Mammary epithelial cell (primary cell): ENCODE measurements at places on chromosomes 6 and 20.

GRCh38 chr20:56952258-56953047 lies 314.0 kb downstream of the BMP7 start:
- DNase-seq: no peak

GRCh38 chr20:49846206-49846807 lies 33.7 kb downstream of the SLC9A8 start:
- DNase-seq: peak; percentile 48

DNA sequence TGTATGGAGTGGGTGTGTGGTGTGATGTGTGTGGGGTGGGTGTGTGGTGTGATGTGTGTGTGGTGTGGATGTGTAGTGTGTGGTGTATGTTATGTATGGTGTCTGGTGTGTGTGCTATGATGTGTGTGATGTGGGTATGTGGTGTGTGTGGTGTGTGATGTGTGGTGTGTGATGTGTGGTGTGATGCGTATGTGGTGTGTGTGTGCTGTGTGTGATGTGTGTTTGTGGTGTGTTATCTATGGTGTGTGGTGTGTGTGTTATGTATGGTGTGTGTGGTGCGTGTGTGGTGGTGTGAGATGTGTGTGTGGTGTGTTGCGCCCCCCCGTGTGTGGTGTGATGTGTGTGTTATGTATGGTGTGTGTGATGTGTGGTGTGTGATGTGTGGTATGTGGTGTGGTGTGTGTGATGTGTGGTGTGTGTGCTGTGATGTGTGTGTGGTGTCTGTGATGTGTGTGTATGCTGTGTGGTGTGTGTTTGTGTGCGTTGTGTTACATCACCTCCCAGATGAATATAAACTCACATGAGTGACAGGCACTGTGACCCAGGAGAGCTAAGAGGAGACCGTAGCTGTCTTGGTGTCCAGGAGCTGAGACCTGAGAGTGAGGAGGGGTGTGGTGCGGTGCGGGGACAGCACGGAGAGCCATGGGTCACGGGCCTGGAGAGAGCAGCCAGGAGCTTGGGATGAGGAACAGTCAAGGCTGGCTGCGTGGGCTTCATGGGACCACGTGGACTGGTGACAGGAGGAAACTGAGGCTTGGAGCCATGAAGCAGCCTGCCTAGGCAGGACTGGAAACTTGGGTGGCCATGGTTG lies 8.8 kb downstream of the DLGAP4 start:
- DNase-seq: no peak

- DNase-seq: no peak
Measured at GRCh38 chr20:14599613-14600012, 262.2 kb upstream of the FLRT3 start.

DNA sequence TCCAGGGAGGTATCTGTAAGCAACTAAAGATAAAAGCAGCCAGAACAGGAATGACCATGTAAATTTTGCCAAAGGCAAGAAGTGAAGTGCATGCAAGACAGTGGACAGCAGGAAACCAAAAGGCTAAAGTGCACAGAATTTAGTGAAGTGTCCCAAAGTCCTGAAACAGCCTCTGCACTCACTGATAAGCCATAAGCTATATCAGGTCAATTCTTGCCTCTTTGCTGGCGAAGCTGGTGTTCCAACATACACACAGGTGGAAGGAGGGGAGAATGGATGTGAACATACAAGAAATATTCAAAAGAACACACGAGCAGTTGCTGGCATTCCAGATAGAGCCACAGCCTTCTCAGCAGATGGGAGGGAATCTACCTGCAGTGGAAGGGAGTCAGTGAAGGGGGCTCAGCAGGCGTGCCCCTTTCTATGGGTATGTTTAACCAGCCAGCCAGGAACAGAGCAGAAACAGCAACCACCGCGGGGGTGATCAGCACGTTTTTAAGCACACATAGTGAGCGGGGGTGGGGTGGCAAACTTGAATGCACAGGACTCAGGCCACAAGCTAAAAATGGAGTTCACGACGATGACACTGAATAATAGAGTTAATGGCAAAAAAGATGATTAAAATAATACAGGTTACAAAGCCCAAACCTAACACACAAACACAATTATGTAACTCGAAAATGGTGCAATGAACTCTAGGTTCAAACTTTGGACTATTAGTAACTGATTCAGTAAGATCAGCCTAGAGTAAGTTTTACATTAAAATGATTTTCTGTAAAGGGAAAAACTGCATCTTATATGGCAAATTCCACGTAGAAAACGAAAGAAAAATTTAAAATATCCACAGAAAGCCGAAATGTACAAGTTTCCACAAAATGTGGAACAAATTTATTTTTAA lies 1.2 kb downstream of the ECI2 start:
- DNase-seq: peak; percentile 6

DNA sequence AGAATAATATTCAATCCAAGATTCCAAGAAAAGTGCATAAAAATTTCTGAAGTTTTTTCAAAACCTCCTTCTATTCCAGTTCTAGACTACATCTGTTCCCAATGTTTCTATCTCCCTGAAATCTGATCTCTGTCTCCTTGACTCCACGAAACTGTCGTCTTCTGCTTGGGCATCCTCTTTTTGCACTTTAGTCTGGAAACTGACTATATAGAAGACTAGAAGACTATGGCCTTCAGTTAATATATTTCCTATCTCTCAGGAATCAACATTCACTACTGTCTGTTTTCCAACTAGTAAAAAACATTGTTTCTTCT lies 745.4 kb upstream of the ADGRB3 start:
- no peak for DNase-seq

DNA sequence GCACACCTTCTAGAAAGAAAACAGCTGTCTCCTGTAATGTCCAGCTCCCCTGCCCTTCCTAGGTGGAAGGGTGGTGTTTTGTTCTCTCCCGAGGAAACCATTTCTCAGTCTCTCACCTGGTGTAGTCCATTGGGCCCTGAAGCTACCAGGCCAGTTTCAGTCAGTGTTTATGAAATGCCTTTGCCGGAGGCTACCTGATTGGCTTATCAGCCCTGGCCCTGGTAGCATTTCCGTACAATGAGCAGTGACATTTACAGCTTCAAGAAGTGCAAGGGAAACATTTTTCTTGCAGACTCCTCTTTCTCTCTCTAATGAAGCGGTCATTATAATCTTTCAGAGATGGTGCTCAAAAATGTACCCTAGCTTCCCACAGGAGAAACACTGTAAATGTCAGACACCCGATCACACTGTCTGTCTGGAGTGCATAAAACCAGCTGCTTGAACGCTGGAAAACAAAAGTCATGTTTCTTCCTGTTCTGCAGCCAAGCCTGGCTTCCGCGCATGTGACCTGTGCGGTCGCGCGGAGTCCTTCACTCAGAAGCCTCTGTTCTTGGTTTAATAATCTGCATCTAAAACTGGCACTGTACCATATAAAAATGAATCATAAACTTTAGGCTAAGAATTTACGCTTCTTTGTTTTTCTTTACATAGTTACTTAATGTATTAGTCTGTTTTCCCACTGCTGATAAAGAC lies 28.4 kb upstream of the SAYSD1 start:
- DNase-seq: no peak

GRCh38 chr6:22045261-22045912 lies 251.4 kb downstream of the PRL start:
- no peak for DNase-seq

- DNase-seq: no peak
Measured at GRCh38 chr6:111277819-111278218, 190.5 kb downstream of the SLC16A10 start.

DNA sequence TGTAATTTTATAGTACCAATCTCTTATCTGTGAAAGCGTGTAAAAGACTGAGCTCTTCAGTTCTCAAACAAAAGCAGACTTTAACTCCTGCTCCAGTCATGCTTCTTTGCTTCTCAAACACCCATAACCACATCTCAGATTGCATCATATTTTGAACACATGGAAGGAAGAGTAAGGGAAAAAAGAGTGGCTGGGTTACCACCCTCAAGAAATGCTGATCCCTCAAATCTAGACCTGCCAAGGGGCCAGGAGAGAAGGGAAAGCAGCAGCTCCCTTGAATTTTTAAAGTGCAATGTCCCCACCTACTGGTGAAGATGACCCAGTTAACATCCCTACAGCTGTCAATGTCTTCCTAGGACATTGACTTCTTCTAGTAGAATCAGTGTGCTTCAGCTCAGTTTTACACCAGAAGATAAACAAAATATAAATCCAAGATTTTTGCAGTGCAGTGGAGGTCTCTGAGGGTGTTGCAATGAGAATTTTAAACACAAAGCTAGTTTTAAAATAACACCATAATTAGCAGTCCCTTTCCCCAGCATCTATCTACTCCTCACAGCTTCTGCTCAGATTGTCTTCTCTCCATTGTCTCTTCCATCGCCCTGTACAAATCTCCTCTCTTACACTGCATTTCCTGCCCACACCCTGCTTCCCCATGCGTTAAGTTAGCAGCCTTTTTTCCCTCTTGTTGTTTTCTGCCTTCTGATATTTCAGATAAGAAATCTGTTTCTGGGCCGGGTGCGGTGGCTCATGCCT lies 22.6 kb upstream of the HLA-DQB2 start:
- peak; percentile 57 for DNase-seq

GRCh38 chr6:56291302-56291917 lies 44.0 kb upstream of the COL21A1 start:
- no peak for DNase-seq

DNA sequence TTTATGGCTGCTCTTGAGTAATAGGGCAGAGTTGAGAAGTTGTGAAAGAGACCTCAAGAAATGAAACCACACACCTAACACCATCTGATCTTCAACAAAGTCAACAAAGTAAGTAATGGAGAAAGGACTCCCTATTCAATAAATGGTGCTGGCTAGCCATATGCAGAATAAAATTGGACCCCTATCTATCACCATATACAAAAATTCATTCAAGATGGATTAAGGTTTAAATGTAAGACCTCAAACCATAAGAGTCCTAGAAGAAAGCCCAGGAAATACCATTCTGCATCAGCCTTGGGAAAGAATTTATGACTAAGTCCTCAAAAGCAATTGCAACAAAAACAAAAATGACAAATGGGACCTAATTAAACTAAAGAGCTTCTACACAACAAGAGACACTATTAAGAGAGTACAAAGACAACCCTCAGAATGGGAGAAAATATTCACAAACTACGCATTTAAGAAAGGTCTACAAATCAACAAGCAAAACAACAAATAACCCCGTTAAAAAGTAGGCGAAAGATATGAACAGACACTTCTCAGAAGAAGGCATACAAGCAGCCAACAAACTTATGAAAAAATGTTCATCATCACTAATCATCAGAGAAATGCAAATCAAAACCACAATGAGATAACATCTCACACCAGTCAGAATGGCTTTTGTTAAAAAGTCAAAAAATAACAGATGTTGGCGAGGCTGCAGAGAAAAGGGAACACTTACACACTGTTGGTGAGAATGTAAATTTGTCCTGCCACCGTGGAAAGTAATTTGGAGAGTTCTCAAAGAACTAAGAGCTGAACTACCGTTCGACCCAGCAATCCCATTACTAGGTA lies 4.0 kb downstream of the MAP3K5 start:
- peak; percentile 73 for DNase-seq

DNA sequence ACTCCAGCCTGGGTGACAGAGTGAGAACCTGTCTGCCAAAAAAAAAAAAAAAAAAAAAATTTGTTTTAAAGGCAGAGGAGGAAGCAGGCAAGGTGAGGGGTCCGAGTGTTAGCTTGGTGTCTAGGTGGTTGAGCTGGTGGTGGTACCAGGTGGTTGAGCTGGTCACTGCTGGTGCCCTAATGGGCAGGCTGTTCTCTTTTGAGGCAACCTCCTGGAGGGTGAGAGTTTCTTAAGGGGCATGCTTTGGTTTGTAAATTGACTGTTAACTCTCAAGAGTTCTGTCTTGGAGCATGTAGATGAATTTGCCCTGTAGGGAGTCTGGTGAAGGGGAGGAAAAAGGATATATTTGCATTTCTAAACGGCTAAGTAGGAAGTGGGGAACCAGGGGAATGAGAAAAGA lies 52.7 kb downstream of the BANF2 start:
- no peak for DNase-seq

- no peak for DNase-seq
Measured at GRCh38 chr6:45619994-45620471, 242.3 kb upstream of the SUPT3H start.

- DNase-seq: no peak
Measured at GRCh38 chr6:110325197-110325596, 33.0 kb downstream of the METTL24 start.

- no peak for DNase-seq
Measured at GRCh38 chr6:157230910-157231309, 92.4 kb downstream of the TMEM242 start.
